ENCODE measurements at places on chromosomes 16 and 17.

DNA sequence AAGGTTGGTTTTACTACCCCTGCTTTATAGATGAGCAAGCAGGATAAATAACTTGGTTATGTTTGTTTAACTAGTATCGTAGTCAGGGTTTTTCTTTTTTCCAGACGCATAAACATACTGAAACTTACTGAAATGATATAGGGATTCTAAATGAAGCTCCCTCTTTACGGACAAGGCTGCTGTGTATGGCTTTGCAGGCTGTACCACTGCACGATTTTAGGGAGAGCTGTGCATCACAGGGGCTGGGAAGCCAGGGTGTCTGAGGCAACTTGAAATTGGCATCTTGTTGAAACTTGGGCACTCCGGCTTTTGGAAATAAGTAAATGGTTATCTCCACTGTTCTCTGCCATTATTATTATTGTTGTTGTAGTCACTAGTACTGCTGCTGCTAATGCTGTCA lies 218.1 kb upstream of the CDH8 start:
- no peak for DNase-seq

- DNase-seq = no peak
These were observed 52.3 kb downstream of the NT5M start for GRCh38 chr17:17355426-17355825.

GRCh38 chr17:3890082-3890877 lies 2.6 kb downstream of the CAMKK1 start:
- DNase-seq = peak; percentile 75

- DNase-seq = no peak
These were observed 48.1 kb downstream of the KSR1 start for GRCh38 chr17:27504188-27504995.

DNA sequence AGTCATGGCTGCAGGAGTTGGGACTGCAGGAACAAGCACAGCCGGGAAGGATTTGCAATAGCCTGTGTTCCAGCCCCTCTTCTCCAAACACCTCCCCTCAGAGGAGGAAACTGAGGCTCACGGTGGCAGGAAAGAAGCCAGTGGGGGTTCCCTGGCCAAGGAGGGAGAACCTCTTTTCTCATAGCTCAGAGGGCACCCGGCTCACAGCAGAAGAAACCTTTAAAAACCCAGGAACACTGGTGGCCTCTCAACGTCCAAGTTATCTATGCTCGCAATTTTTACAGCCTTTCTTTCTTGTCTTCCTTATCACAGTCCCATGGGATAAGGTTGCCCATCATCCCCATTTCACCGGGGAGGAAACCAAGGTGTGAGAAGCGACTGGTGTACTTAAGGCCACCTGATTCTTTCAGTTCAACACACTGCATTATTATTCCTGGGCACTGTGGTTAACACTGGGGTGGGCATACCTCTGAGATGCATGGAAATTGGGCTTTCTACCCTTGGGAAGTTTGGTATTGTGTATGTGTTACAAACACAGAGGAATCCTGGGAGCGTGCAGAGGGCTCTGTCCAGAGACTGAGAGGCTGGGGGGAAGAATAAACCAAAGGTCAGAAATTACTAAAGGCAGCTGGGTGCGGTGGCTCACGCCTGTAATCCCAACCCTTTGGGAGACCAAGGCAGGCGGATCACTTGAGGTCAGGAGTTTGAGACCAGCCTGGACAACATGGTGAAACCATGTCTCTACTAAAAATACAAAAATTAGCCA lies 791 bp upstream of the ZNF629 start:
- no peak for DNase-seq

DNA sequence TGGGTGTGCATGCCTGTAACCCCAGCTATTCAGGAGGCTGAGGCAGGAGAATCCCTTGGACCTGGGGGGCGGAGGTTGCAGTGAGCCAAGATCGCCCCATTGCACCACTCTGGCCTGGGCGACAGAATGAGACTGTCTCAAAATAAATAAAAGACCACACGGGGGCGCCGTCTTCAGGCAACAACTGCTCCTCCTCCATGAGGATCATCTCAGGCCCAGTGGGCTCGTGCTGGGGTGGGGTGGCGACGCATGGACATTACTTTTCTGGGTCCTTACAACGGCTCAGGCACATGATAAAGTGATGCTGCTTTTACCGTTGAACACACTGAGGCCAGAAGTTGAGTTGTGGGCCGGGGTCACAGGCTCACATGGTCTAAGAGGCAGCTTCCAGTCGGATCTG lies 56.2 kb downstream of the PRMT7 start:
- DNase-seq = no peak

GRCh38 chr17:35713069-35713728 lies 18.2 kb upstream of the RASL10B start:
- DNase-seq = no peak

DNA sequence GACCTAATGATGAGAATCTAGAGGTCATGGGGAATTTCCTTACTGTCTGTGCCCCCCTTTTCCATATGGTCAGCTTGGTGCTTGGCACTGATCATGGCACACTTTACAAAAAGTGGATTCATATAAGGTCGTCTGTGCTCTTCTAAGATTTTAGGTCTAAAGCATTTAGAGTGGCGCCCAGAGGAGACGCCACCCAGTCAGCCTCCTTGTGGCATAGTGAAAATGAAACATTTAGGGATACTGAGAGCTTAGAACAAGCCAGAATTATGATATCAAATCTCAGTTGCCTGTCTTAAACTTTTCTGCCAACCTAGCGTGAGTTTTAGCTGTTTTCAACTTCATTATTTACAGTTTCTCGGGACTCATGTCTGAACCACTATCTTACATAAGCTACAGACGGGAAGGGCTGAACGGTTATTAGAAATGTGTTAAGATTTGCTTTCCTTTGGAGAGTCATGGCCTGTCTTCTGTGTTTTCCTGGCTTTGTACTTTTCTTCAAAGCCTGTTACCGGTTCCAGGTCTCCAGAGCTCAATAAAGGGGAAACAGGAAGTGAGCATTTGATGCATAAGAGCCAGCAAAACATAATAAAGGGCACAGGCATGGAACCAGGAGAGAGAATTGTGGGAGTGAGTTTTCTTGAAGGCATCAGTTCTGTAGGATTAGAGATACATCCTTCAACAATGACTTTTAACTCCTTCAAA lies 13.7 kb downstream of the ZNRF1 start:
- DNase-seq = no peak

- DNase-seq = no peak
These were observed 13.6 kb downstream of the ZFHX3 start for GRCh38 chr16:73034374-73034773.

GRCh38 chr16:28882551-28883160 lies 4.4 kb downstream of the ATP2A1 start:
- DNase-seq = no peak

DNA sequence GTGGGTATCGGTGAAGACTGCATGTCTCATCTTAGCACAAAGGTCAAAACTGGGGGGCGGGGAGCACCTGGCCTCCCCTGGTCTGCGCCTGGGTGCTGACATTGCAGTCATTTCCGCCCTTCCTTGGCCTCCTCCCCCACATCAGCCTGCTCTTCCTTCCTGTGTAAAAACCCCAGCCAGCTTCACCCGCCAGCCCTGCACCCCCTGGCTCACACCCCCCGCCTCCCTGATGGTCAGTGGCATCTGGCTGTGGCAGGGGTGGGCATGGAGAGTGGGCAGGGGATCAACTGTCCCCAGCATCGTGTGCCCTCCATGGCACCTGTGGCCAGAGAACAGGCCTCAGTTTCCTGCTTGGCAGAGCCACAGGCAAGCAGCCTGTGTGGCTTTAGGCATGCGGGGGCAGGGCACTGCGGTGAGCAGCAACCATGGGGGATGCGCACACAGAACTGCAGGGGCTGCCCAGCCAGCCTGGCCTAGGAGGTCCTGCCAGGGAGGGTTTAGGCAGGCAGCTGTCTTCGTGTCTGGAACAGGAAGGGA lies 26.5 kb upstream of the LASP1NB start:
- no peak for DNase-seq

GRCh38 chr16:89355007-89355406 lies 135.4 kb downstream of the ANKRD11 start:
- DNase-seq = no peak

DNA sequence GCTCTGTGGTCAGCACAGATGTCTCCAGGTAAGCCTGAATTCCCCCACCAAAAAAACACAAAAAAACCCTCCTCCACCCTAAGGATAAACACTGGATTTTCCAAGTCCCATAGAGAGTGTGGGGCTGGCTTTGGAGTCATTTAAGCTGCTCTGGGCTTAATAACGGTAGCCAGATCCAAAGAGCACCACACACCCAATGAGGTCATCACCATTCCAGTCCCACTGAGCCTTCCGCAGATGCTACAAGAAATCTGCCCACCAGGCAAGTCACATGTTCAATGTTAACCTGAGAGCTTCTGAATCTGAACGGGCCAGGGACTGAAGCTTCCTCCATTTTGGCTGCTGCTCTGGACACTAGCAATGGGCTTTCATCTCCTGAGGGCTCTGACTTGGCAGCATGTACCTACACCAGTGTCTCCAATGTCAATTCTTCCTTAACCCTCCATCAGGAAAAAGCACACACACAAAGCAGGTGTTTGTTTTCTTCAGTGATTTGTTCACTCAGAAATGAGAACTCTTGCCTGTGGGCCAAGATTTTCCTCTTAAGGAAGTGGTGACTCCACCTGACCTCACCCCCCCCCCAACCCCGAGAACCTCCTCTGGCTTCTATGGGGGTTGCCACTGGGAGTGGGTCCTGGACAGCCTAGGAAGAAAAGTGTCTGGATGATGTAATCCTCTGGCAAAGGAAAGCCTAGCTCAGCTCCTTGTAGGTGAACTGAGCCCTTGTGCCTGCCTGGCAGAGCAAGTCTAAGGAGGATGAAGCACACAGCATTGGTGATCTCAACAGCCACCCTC lies 220.1 kb downstream of the FOXL1 start:
- DNase-seq = no peak

DNA sequence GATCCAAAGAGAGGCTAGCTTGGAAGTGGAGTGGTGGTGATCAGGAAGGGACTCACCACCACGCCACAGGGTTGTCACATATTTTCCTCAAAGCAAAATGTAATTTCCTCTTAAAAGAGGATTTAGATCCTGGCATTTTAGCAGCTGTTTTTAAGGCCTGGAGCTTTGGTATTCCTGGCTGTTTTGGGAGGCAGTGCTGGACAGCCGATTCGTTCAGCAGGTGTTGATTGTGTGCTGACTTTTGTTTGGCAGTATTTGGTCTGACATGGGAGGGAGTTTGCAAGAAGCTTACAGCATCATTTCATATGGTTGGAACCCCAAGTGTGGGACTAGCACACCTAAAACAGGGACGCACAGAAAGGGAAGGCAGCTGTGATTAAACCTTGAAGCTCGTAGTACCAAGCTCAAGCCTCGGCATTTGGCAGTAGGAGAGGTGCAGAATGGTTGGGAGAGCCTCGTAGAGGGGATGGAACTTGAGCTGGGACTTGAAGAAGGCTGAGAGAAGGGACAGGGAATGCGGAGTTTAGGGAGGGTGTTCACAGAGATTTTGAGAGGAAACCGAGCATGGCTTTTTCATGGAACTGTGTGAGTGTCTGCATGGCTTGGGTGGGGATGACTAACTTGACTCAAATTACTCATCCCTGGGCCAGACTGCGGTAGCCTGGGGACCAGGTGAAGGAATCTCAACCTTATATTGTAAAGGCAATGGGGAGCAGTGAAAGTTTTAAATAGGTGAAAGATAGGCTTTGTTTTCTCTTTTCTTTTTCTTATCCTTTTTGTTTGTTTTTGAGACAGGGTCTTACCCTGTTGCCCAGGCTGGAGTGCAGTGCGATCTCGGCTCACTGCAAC lies 52.3 kb downstream of the RPTOR start:
- no peak for DNase-seq

DNA sequence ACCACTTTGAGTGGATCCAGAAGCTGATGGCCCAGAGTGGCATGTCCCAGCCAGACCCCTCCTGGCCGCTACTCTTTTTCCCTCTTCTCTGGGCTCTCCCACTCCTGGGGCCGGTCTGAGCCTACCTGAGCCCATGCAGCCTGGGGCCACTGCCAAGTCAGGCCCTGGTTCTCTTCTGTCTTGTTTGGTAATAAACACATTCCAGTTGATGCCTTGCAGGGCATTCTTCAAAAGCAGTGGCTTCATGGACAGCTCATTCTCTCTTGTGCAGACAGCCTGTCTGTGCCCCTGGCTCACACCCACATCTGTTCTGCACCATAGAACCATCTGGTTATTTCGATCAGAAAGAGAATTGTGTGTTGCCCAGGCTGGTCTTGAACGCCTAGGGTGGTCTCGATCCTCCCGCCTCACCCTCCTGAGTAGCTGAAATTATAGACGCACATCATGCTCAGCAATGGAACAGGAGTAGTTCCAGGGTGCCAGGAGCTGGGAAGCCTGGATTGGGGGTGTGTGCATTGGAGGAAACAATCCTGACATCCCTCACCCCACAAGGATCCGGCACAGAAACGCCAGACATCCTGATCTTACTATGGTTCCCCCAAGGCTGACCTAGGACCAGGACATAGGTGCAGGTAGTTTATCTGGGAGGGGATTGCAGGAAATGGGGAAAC lies 4.6 kb downstream of the PRSS21 start:
- DNase-seq = no peak

Measured in brain pericyte (primary cell).